ENCODE measurements at places on chromosomes 13 and 19.
A peak's percentile ranks its signal among the peaks of the same experiment; 100 is the strongest.

DNA sequence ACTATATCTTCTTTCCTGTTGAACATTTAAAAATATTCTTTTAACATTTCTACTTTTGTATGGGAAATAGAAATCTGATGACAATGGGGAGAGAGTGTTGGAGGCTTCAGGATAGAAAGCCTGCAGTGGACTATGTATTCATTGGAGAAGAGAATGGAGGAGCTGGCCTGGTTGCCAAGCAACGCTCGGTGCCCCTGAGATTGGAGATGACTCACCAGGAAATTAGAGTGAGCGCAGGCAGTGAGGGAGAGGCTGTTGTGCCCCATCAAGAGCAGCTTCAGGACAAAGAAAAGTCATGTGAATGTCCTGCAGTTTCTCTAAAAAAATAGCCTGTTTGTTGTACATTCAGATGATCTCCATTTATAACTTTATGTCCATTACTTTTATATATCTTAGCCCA, 48.7 kb upstream of the ZNF835 start:
- DNase-seq, result peak; percentile 6

- DNase-seq, result peak; percentile 83
These were observed 3.4 kb downstream of the TPGS1 start for GRCh38 chr19:510606-511100.

DNA sequence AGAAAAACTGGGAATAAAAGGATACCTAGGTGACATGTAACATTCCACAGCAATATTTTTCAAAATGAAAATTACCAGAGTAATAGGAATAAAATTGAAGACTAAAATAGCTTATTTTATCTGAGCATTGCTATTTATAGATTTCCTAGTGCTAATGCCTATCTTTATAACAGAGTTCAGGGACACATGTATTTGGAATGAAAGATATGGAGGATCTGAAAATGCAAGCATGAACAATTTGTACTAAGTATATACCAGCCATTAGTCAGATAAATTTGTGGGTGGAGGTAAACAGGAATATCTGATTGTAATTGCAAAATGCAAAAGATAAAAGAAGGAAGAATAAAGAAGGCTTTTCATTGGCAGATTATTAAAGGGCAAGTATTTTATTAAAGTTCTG, 345.9 kb downstream of the GPC5 start:
- DNase-seq, result no peak

DNA sequence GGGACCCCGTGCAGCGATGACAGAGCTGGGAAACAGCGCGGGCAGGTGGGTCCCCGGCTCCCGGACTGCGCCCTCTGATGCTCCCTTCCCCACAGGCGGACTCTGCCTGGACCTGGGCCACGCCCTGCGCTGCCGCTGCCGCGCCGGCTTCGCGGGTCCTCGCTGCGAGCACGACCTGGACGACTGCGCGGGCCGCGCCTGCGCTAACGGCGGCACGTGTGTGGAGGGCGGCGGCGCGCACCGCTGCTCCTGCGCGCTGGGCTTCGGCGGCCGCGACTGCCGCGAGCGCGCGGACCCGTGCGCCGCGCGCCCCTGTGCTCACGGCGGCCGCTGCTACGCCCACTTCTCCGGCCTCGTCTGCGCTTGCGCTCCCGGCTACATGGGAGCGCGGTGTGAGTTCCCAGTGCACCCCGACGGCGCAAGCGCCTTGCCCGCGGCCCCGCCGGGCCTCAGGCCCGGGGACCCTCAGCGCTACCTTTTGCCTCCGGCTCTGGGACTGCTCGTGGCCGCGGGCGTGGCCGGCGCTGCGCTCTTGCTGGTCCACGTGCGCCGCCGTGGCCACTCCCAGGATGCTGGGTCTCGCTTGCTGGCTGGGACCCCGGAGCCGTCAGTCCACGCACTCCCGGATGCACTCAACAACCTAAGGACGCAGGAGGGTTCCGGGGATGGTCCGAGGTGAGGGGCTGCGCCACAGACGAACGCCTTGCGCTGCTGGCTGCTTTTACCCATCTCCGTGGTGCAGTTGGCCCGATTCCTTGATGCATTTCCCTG, 7.8 kb upstream of the SELENOV start:
- peak; percentile 91 for DNase-seq

GRCh38 chr19:17052439-17052838, 22.8 kb downstream of the HAUS8 start:
- DNase-seq, result peak; percentile 0

- DNase-seq, result no peak
These were observed 31.4 kb upstream of the ZNF254 start for GRCh38 chr19:24055548-24055947.

GRCh38 chr13:77571956-77572355, 36.5 kb downstream of the SCEL start:
- no peak for DNase-seq

GRCh38 chr19:13013649-13014048, 18.4 kb downstream of the NFIX start:
- DNase-seq, result no peak

DNA sequence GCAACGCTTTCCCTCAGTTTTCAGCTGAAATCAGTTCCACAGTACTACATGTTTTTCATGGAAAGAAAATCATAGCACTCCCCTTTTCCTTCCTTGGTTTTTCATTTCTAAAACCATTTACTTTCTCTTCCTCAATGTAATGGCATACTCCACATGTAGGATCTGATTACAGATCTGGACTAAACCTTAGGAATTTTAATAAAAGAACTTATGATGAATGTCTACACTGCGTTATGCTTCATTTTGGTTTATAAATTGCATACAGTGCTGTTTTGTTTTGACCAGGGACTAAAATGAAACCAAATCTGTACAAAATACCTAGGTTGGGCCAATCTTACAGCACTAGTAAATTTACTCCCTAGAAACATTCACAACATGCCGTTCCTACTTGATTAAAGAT, 589.9 kb downstream of the TBC1D4 start:
- DNase-seq, result no peak

DNA sequence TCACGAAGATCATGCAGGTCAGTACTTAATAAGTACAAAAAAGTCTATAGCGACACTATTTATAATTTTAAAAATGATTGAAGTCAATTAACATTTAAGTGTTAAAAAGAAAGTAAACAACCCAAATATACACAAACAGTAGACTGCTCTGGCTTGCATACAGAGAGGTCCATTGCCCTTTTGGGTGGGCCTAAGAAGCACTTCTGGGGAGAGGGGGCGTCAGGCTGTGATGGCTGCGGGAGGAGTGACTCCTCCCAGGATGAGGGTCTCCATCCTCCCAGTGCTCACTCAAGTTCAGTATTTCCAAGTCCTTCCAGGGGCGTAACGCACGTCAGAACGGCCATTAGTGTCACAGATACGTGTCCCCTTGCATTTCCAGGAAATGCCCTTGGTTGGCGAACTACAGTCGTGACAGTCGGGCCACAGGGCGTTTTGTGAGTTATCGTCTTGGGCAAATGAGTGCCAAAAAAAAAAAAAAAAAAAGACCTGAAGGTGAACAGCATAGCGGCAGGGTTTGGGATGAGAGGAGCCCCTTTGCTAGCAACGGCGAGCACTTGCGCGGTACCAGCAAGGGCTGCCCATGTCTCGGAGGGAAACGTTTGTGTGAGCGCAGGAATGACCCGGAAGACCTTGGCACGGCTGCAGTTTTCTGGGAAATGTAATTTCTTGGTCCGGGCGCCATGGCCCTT, at the start of gene SCGB2B2:
Gene SCGB2B2, minus strand, starts transcription at position 463 of the 689 bp plus-strand sequence. CDS start 82,596 bp downstream, outside the sequence.
- peak; percentile 93 for DNase-seq

DNA sequence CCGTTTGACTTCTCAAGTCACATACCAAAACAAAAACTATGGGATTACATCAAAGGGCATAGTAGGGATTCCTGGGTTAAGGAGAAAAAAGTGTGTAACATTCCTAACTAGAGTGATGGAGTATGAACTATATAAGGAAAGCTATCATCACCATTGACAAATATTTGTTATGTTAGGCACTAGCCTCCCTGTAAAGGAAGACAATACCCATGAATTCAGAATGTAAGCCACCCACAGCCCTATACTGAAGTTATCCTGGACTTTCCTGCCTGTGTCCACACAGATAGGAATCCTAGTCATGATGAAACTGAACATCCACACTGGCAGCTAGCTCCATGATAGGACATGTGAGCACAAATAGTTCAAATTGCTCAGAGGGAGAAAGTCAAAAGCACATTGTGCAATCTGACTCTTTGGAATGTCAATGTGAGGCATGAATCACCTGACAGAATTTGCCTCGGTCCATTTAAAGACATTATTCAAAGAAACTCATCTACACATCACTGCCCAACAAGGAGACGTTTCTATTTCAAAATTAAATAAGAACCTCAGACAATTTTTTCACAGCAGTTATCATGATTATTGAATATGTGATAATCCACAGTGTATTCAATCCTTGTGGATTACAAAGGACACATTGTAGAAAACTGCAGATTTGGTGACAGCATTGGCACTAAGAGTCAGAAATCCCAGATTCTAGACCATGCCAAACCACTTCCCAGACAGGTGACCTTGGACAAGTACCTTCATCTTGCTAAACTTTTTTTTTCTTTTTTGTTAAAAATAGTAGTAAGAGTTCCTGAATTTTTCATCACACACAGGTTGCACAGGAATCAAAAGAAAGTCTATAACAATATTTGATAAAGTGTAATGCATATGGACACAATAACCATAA, 529.3 kb downstream of the IRS2 start:
- no peak for DNase-seq

DNA sequence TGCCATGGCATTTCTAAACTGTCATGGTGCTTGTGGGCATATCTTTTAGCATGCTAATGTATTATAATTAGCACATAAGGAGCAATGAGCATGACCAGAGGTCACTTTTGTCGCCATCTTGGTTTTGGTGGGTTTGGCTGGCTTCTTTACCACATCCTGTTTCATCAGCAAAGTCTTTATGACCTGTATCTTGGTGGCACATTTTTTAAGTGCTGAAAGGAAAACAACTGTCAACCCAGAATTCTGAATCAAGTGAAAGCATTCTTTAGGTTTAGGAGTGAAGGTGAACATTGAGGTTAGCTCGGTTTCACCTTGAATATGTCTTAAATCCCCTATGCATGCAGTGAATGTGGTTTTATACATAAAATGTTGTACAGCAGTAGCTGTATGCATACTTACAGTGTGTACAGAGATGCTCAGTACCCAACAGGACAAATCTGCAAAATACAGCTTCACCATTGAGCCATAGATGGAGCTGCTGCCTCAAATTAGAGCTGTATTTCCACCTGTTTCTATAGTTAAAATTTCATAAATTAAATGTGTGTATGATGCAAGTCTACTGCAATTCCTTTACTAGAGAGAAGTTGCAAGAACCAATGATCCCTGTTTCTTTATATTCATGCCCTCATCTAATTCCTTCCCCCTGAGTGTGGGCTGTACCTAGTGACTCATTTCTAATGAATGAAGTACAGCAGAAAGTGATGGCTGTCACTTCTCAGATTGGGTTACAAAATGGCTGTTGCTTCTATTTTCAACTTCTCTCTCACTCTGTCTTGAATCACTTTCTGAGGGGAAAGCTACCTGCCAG, 25.2 kb upstream of the IGSF23 start:
- DNase-seq, result no peak

- no peak for DNase-seq
These were observed 493.3 kb downstream of the LMO7 start for GRCh38 chr13:76129305-76130000.

DNA sequence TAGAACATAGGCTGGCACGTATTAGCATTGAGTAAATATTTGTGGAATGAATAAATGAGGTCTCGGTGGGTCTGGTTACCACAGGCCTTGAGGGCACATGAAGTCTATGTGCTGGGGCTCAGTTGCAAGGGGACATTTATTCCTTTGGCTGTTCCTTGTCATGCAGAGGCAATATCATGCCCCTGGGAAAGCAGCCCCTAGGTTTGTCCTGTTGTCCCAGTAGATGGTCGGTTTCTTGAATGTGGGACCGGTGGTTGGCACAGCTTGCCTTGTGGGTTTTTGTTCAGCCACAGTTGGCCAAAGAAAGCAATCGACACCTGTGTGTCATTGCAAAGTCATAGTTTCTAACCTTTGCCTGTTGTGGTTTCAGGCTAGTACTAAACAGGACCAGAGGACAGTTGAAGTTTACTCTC, 24.7 kb upstream of the GPR183 start:
- DNase-seq, result no peak

DNA sequence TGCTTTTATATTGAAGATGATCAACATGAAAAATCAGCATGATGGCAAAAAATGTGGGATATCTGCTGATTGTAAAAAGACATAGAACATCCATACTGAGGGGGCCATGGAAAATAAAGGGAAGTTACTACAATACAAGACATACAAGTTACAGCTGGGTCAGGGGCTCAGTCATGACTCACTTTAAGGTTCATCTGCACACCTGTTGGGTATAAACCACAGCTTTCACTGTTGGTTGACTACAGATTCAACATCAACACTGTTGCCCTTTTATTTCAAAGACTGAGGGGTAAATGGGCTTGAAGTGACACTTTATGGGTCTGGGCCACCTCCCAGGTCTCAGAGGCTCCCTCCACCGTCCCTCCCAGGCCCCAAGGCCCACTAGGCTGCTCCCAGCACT, 98.1 kb upstream of the IRS2 start:
- no peak for DNase-seq
